ENCODE measurements at places on chromosomes 11 and 22.

- no peak for DNase-seq
Observed at GRCh38 chr11:110000850-110001249, 92.3 kb upstream of the ZC3H12C start.

DNA sequence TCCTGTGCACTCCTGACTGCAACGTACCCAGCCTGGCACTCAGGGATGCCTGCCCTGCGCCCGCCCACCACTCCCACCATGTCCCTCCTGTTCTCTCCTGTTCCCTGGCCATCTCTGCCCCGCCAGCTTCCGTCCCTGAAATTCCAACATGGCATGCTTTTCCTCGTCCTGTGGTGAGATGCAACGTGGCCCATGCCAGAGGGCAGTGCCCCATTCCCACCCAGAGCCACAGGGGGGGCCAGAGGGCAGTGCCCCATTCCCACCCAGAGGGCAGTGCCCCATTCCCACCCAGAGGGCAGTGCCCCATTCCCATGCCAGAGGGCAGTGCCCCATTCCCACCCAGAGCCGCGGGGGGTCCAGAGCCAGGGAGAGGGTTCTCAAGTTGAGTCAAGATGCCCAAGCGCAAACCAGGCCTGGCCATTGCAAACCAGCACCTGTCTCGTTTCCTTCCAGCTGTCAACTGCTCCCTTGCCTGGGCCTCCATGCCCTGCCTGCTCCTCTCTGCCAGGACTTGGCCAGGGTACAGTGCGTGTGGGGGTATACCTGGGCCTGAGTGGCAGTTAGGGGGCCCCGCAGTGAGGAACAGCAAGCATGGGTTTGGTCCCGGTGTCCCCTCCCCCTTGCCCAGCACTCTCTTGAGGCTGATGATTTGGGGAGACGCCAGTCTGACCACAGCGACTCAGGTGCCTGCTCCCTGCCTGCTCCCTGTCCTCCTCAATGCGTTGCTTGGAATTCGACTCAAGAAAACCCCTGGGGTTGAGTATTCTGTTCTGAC lies 14.6 kb downstream of the B3GAT1 start:
- no peak for DNase-seq

DNA sequence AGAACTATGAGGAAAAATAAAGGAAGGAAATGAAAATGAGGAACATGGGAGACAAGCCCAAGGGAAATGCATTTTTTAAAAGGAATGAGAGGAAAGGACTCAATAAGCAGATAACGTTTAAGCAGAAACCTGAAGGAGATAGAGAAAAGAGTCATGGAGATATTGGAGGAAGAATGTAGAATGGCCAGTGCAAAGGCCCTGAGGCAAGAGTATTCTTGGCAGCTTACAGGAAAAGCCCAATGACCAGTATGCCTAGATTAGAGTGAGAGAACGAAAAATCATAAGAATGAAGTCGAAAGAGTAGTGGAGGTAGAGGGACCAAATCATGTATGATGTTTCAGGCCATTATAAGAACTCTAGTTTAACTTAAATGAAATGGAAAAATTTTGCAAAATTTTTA lies 220.3 kb downstream of the DLG2 start:
- DNase-seq = no peak

GRCh38 chr11:1908618-1909017 lies 10.9 kb upstream of the TNNT3 start:
- no peak for DNase-seq

- DNase-seq = no peak
Observed at GRCh38 chr11:85626496-85626895, 648 bp downstream of the DLG2 start.

DNA sequence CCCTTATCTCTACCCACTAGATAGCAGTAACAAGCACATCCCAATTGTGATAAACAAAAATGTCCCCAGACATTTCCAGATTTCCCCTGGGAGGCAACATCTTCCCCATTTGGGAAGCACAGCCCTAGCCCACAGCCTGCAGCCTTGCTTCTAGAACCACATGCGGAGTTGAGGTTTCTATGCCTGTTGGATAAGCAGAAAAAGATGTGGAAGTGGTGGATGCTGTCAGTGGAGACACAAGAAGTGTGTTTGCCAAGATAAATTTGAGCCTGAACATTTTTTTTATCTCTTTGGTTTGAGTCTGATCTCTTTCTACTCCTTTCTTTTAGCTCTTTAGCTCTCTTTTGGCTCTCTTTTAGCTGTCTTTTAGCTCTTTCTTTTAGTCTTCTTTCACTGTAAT lies 884.5 kb downstream of the NTM start:
- no peak for DNase-seq

GRCh38 chr11:96084610-96085318 lies 160.9 kb upstream of the MTMR2 start:
- DNase-seq = no peak

GRCh38 chr22:31448382-31448781 lies 41.3 kb downstream of the EIF4ENIF1 start:
- no peak for DNase-seq

DNA sequence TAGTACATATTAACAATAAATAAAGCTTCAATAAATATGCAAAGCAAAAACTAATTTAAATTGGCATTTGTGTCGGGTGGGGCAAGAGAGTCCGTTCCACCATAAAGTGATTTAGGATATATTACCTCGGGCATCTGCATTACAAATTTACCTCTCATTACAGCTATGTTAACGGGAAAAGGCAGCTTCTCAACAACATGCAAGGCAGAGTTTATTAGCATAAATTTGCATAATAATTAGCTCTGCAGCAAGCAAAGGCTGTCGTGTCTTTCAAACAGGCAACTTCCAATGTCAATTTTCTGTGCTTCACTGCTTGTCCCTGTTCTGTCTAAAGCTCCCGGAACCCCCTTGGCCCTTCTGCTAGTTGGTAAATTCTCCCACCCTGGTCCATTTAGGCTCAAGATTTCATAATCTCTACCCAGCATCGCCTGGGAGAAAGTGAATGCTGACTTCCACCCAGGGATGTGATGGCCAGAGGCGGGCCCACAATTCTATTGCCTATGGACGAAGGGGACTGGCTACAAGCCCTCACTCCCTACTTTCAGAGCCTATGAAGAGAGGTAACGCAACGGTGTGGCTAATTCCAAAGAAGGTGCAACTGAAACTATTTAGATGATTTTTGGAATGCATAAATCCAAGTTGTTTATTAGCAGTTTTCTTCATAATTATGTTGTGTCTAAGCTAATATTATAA lies 462.1 kb downstream of the OPCML start:
- DNase-seq = no peak

DNA sequence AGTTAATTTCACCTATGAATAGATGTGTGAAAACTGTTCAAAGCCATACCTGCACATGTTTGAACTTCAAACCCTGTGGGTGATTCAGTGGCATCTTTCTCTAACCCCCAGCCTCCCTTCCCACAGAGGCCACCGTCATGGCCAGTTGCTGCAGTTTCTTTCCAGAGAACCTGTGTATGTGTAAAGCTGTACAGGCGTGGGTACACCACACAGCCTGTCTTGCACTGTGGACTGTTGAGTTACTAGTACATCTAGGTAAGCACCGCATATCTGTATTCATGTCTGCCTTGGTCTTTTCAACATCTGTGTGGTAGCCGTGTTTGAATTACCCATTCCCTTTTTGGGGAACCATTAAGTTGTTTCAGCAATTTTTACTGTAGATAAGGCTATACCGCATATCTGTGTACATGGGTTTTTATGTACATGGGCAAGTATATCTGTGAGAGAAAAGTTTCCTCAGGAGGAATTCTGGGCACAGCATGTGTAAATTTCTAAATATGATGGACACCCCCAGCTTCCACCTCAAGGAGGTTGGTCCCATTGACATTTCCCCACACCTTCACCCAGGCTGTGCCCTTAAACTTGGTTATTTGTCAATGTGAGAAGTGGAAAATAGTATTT lies 13.9 kb downstream of the NEAT1 start:
- peak; percentile 20 for DNase-seq

DNA sequence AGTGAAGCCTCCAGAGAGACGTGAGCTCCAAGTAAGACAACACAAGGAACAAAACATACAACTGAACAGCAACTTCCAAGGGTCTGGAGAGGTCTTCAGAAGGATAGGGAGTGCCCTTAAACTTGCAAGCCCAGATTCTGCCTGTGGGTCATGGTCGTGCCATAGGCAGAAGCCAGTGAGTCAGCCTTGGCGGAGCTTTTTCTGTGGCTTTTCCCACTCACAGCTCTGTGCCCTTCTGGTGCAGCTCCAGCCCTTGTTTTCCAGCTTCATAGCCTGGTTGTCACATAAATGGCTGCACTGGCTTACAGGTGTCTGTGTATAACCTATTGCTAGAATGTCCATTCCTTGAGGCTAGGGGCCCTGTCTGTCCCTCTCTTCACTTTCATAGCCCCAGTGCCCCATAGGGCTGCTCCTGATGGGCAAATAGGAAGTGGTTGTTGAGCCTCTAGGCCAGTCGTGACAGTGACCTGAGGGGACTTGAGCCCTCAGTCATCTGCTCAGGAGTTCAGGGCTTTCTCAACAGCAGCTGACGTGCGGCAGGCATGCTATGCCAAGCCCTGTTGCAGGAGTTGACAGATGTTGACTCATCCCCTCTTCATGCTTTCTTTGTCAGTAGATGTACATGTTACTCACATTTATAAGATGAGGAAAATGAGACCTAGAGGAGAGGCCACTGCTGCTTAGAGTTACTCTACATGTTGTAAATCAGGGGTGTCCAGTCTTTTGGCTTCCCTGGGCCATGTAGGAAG lies 7.4 kb downstream of the MED15 start:
- peak; percentile 81 for DNase-seq

- DNase-seq = no peak
Observed at GRCh38 chr22:49792107-49792506, 35.6 kb downstream of the BRD1 start.

GRCh38 chr22:25492841-25493734 lies 71.4 kb upstream of the GRK3 start:
- no peak for DNase-seq

GRCh38 chr11:94342250-94342649 lies 37.9 kb downstream of the IZUMO1R start:
- no peak for DNase-seq

GRCh38 chr22:37750596-37751162 lies 53.8 kb downstream of the TRIOBP start:
- DNase-seq = no peak

DNA sequence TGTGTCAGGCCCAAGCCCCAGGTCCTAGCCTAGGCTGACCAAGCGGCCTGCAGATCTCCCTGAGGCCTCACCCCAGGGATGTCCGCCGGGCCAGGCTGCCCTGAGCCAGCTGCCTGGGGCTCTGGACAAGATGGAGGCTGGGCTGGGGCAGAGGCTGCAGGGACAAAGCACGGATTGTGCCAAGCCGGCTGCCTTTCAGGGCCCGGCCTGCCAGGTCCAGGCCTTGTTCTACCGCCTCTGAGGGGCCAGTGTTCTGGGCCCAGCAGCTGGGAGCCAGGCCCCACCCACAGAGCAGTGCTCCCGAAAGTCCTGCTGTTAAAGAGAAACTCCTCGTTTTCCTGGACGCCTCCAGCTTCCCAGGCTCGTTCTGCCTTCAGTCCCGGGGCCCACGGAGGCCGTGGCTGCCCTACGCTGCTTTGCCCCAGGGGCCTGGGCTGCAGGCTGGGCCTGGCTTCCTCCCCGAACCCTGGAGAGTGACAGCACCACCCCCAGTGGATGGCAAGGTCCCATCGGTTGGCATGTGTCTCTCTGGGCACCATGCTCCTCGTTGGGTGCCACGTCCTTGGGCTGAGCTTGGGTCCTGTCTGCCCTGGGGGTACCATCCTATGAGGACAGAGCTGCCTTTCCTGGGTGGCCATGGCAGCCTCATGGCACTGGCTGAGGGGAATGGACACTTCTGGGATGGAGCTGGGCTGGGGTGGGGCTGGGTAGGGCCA lies 7.6 kb downstream of the BRSK2 start:
- no peak for DNase-seq

- DNase-seq = no peak
Observed at GRCh38 chr11:87894961-87895360, 280.3 kb downstream of the RAB38 start.

DNA sequence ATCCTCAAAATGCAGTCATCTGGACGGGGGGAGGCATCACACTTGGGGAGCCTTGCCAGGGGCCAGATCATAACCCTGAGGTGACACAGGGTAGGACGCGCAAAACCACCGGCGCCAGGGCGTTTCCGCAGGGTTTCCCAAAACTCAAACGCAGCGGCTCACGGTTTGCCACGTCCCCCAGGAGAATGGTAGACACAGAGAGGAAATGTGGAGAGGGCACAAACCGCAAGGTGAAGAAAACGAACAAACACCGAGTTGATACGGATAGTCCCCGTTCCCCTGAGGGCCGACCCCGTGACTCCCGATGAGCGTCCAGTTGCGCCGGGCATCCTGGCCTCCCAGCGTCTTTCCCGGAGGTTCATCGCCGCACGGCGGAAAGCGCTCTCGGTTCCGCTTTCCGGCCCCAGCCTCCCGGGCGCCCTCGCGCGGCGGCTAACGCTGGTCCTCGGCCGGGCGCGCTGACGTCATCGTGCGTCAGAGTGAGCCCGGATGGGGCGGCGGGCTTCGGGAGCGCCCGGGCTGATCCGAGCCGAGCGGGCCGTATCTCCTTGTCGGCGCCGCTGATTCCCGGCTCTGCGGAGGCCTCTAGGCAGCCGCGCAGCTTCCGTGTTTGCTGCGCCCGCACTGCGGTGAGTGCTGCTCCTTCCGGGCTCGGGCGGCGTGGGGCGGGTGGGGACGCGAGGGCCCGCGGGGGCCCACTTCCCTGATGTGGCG lies at the start of gene BIRC2:
TSS of gene BIRC2 (plus strand) at position 467 of the 714 bp plus-strand sequence. CDS start 2,641 bp downstream, outside the sequence.
- peak; percentile 96 for DNase-seq

- no peak for DNase-seq
Observed at GRCh38 chr11:94472916-94473799, 20.5 kb downstream of the MRE11 start.

- no peak for DNase-seq
Observed at GRCh38 chr11:78354408-78355308, 63.0 kb downstream of the GAB2 start.

DNA sequence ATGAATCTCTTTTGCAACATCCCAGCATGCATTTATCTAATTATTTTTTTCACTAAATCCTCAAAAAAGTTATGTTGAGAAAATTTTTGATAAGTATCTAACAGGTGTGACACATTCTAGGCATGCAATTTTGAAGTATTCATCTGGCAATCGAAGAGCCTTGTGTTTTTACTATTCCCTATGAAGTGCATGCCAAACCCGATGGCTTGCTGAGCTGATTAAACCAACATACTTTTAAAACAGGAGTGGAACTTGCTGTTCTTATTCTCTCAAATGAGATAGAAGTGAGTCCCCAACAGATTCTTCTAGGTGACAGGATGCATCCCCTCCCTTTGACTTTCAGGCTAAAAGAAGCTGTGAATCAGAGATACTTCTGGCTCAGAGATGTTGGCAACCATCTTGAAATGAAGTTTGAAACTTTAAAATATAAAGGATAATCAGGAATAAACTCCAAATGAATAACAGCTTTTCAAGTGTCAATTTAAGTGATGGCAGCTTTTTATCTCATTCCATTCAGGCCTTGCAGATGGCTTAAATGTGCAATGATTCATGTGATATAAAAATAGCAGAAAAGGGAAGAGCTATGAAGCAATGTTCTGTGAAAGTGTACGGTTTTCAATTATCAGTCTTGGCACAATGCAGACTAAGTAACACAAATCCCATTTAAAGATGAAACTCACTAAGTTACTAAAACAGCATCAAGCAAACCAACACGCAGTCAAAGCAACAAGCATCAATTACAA lies 67.7 kb downstream of the APOL5 start:
- DNase-seq = no peak
